ENCODE measurements at places on chromosomes 1 and 21.

- no peak for DNase-seq
Observed at GRCh38 chr1:35886577-35887431, 3.8 kb downstream of the AGO1 start.

DNA sequence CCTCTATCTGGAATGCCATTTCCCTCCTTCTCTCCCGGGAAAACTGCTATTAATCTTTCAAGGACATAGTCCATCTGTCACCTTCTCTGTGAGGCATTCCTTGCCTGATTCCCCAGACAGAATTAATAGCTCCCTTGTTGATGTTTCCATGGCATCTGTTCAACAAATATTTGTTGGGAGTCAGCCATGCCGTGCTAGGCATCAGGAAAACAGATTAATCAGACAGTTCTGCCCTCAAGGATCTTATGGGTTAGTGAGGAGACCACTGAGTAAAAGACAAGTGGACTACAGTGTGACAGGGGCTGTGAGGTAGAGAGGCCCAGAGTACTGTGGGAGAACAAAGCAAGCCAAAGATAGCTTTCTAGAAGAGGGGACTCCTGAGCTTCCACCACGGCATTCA is 11.4 kb upstream of the MAGOH start:
- DNase-seq, result no peak

DNA sequence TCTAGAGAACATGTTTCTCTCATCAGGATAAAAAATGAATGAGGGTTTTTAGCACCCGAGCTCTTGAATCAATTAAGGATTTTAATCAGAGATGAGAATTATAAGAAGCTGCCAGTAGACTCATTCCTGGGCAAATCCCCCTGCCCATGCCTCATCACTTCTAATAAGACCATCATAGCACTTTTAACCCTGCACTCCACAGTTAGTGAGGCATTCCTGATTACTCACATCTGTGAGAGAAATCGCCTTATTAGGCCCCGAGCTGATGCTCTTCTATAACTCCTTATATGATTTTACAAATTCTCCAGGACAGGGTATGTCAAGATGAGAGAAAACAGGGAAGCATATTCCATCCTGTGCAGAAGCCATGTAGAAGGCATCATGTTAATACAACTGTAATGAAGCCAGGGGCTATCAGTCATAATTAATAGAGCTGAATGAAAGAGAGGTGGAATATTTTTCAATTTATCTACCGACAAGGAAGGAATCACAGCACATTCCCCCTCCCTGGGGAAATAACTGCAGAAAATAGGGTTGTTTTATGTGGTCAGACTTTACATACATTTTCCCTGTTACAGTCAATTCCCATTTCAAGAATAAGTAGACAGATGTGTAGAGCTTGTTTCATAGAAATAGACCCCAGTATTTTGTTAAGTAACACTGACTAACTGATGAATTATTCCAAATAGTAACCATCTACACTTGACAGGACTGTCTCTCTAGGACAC is 272.7 kb downstream of the HHIPL2 start:
- no peak for DNase-seq

GRCh38 chr1:168386949-168387586 is 106.4 kb downstream of the TBX19 start:
- no peak for DNase-seq

DNA sequence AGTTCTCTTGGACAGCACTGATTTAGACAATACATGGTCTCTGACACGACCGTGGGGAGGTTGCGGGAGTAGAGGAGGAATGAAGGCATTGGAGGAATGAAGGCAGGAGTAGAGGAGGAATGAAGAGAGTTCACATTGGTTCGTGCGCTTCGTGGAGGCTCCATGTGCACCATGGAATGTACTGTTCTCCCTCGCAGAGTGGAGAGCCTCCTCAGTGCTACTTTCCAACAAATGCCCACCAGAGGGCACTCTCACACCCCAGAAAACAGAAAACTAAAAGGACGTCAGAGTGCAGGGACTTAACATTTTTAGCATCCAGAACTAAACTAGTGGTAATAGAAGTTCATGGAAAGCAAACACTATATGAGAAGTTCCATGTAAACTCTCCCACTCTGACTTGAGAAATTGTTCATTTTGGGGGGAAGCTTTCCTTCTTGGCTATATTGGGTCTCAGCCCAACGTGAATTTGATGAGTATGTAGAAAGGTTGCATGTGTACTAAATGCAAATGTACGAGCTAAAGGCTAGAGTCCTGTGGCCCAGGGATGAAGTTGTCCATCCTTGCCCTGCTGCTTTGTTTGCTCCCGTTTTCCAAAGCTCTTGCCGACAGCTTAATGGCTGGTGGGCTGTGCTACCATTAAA is 211.6 kb downstream of the LMX1A start:
- DNase-seq, result no peak

- no peak for DNase-seq
Observed at GRCh38 chr21:25862596-25862995, 127.8 kb downstream of the GABPA start.

GRCh38 chr1:184051138-184051484 is 419 bp upstream of the TSEN15 start:
- no peak for DNase-seq

- DNase-seq, result no peak
Observed at GRCh38 chr1:100646001-100646400, 73.5 kb upstream of the VCAM1 start.

- DNase-seq, result no peak
Observed at GRCh38 chr1:28244549-28245251, 8.8 kb downstream of the ATP5IF1 start.

- DNase-seq, result no peak
Observed at GRCh38 chr21:42071146-42071737, at the start of gene UMODL1. Gene UMODL1 (plus strand): TSS chr21:42071317. CDS start chr21:42071317, 0 bp downstream.

- DNase-seq, result no peak
Observed at GRCh38 chr1:52239708-52240001, 97.8 kb downstream of the ZFYVE9 start.

- no peak for DNase-seq
Observed at GRCh38 chr1:147664206-147664605, 6.1 kb downstream of the ACP6 start.

DNA sequence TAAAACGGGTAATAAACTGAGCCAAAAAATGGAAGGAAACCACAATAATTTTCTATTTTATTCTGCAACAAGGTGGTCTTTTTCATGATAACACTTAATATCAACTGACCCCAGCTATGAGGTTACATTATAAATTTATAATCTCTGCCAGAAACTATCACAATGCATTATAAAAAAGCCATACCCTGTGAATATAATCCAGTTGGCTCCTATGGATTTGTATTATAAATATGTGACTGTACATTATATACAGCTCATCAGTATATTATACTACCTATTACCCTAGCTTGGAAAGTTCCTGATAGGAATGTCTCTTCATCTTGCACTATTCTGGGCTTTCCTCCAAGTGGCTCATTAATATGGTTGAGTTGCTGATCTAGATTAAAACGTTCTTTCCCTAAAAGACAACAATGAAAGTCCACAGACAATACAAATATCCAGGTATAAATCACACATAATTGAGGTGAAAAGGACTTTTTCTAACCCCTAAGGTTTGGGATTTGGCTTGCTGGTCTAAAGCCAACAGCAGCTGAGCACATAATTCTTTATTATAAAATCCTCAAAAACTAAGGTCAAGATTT is 487.7 kb downstream of the TTLL7 start:
- no peak for DNase-seq

- no peak for DNase-seq
Observed at GRCh38 chr1:21567241-21568005, 58.2 kb downstream of the ALPL start.

DNA sequence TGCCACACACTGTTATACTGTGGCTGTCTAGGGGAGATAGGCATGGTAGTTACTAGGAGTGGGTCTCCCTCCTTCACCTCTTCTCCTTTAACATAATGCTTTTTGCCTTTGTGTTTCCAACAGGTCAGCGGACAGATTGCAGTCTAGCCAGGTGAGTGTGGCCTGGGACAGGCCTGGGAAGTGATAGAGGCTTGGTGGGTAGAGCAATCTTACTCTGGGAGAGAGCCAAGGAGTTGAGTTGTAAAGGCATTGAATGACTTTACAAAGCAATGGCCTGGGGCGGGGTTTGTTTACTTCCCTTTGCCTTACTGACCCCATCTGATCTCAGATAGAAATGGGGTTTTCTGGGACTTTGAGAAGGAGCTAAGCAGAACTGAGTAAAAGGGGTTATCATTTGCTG is 51.0 kb upstream of the IKBKE start:
- no peak for DNase-seq

DNA sequence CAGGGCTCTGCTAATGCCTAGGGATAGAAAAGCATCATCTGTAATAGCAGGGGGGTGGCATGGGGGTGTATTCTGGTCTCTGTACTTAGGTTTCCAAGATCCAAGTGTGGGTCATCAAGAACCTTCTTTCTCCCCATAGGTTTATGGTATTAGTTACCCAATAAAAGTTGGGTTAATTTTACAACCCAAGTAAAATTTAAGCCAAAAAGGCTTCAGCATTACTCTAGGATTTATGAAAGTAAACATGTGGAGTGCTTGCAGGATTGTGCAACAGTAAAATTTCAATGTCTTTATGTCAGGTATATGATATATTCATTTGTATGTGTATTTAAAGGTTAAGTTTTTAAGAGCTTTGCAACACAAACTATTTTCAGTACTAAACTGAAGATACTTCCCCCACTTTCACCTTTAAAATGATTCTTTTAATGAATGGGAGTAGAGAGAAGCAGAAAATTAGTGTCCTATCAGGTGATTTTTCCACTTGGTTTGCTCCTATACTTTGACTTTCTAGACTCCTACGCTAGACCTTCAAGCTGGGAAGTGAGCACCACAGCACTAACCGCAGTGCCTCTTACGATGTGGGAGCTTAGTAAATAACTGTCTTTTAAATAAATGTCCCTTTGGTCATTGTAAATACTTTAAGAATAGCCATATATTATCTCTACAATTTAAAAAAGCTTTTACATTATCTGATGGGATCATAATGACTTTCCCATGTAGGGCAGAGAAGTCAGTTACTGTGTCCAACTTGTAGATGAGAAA is 67.8 kb upstream of the UBE2U start:
- DNase-seq, result peak; percentile 34

DNA sequence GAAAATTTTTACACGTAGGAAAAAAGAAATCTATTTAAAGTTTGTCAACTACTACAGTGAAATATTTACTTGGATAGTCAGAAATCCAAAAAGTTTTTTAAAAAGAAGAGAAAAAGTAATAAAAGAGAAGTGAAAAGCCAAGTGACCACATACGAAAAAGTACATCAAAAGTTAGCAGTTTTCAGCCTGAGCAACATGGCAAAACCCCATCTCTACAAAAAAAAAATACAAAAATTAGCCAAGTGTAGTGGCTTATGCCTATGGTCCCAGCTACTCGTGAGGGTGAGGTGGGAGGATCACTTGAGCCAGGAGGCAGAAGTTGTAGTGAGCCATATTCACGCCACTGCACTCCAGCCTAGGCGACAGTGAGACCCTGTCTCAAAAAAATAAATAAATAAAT is 5.2 kb upstream of the MR1 start:
- no peak for DNase-seq

DNA sequence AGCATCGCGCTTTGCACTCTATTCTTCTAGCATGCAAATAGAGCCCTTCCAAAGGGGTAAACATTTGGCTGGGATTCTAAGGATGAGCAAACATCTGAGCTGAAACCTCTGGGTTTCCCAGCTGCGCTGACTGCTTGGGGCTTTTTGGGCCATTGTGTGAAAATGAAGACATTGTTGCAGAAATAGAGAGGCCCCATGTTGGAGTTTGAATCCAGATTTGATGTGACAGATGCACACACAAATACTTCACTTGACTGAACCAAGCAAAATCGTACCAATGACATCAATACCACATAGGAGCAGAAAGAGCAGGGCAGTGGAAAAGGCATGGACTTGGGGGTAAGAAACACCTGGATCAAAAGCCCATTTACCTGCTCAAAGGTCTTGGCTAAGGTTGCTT is 144.6 kb upstream of the HMGB4 start:
- peak; percentile 40 for DNase-seq

DNA sequence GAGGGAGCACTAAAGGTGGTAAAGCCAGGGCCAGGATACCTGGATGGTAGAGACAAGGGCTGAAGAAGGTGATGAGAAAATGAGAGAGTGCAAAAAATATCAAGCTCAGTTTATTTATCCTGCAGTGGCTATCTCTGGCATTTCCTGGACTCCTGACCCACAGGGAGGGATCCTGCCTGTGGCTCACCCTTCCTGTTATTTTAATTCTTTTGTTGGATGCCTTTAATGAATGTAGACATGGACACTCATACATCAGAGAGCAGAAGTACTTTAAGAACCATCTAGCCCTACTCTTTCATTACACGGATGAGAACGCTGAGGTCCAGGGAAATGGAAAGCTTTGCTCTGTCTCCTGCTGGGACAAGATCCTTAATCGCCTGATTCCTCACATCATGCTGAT is 20.6 kb downstream of the JUN start:
- DNase-seq, result no peak

DNA sequence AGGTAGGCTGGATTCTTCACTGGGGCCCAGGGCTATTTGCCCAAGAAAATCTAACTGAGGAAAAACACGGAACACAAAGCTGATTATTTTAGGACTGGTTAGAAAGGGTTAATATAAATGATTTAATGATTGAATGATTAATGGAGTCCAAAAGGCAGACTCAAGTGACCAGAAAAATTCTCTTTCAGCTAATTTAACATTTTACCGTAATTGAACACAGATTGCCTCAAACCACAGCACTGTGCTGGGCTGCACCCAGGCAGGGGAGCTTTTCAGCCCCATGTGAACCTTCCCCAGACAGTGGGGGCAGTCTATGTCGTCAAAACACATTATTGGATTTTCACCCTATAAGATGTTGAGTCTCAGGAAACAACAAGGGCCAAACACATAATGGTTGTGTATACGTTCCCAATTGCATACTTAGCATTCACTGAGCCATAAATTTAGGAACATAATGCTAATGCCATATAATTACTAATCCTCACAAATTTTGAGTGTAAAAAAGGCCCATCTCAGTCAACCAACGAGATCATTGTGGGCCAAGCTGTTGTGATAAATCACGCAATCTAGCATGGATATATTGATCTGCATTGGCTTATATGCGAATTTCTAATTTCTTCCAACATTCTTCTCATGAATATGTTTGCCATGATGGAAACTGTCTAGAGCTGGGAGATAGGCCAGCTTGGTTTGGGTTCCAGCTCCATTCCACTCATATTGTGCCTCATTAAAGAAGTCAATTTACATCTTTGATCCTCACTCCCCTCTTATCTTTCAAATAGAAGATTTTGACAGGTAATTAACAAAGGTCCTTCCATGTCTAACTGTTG is 27.7 kb downstream of the DSCAM start:
- DNase-seq, result no peak

DNA sequence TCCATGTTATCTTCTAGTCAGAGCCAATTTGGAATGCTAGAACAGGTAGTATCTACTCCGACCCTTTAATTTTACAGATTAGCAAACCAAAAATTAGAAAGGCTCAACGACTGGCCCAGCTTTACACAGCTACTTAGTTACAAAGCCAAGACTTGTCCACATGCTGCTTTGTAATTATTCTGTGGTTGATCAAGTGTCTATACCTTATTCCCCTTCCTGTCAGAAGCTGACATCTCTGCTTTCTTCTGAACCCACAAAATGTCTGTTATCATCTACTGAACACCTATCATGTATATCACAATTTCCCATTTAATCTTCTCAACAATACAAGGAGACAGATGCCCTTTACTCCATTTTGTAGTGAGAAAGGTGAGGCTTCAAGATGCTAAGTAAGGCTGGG is 15.6 kb downstream of the TGFBR3 start:
- DNase-seq, result no peak

GRCh38 chr1:9166289-9167235 is 37.7 kb upstream of the GPR157 start:
- DNase-seq, result no peak

- no peak for DNase-seq
Observed at GRCh38 chr1:32867671-32868070, 3.0 kb downstream of the FNDC5 start.
